ENCODE measurements at places on chromosomes 6 and 20.

DNA sequence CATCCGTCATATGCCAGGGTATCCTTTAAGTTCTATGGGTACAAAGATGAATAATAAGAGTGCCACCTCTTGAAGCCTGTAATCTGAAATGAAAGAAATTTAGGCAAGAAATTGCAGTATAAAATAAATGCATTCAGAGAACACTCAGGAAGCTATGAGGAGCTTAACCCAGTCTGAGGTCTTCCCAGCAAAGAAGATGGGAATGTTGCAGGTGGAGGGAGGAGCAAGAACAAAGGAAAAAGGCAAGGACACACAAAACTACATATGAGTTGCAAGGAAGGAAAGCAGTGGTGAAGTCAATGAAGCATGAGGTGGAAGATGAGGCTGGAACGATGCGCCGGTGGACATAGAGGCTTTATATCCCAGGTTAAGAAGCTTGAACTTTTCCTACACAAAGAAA lies 67.0 kb upstream of the DST start:
- DNase-seq = no peak

GRCh38 chr20:219290-220115 lies 7.6 kb upstream of the DEFB129 start:
- DNase-seq = no peak

DNA sequence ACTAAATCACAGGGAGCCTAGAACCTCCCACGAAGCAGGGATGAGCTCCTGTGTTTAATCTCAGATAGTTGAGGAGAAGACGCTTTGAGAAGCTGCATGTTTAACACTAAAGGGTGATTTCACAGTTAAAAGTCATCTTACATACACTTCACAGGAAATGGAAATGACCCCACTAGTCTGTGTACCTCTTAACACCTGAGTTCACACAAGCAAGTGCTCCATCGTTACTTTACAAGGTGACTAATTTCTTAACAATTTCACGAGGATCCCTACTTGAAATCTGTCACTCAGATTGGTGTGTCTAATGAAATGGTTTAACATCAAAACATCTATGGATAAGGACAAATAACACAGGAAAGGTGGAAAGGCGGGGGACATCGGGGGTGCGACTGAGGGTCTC lies 93.8 kb upstream of the RPS6KA2 start:
- DNase-seq = no peak

DNA sequence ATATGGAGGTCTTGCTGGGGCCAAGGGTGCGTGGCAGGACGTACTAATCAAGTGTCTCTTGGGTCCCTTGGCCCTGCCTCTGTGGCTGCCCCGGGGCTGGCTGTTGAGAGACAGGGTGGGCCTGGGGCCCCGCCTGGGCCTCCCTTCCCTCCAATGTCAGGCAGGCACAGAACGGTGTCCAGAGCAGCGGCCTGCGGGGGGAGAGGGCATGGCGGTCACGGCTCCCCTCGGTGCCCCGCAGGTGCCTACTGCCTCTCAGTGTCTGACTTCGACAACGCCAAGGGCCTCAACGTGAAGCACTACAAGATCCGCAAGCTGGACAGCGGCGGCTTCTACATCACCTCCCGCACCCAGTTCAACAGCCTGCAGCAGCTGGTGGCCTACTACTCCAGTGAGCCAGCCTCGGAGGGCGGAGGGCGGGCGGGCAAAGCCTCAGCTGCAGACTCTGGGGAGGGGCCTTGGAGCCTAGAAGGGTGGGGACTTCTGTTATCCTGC lies 50.0 kb downstream of the SRC start:
- DNase-seq = no peak

DNA sequence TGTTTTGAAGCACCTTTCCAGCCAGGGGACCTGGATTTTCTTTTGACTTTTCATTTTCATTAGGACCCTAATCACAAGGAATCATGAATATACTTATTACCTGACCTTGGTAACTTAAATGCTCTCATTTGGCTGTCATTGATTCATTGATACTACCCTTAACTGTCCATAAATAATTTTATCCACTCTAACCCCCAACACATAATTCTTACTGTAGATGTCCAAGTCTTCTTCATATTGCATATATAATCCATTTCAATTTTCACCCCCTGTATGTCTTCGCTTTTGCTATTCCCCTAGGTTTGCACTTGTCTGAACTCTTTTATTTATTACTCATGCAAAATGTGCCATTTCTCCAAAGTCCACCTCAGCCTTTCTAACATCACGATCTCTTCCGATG lies 602.9 kb downstream of the MMUT start:
- DNase-seq = no peak

DNA sequence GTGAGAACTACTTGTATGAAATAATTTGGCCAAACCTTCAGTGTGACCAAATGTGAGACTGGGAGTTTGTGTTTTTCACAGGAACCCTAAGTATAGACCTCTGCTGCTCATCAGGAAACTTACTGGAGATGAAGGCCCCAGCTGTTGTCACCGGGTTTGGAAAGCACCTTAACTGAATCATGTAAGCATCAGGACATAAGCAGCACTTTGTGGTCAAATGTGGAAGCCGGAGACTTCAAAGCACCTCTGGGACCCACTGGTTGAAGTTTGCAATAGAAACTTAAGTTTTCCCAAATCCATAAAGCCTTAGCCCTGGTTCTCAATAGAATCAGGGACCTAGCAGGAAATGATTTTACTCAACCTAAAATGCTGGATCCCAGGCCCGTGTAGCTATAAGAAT lies 14.3 kb downstream of the TTPAL start:
- DNase-seq = no peak

DNA sequence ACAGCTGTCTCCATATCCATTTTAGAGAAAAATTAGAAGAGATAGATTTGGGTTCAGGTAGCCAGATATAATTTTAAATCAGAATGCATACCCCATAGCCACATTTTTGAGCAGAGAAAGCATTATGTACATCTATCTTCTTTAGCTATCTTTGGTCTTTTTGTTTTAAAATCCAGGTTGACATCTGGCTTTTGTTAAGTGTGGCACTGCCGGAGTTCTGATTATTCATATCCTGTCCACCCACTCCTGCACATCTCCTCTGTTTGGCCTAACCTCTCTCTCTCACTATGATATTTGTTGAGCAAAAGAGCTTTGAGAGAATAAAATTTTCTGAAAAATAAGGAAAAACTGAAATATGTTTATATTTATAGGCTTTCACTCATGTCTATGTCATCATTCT lies 189.7 kb downstream of the PACRG start:
- no peak for DNase-seq

GRCh38 chr6:56649053-56649769 lies 6.5 kb upstream of the DST start:
- DNase-seq = no peak

GRCh38 chr20:57514273-57514751 lies 10.6 kb downstream of the CTCFL start:
- DNase-seq = peak; percentile 68

DNA sequence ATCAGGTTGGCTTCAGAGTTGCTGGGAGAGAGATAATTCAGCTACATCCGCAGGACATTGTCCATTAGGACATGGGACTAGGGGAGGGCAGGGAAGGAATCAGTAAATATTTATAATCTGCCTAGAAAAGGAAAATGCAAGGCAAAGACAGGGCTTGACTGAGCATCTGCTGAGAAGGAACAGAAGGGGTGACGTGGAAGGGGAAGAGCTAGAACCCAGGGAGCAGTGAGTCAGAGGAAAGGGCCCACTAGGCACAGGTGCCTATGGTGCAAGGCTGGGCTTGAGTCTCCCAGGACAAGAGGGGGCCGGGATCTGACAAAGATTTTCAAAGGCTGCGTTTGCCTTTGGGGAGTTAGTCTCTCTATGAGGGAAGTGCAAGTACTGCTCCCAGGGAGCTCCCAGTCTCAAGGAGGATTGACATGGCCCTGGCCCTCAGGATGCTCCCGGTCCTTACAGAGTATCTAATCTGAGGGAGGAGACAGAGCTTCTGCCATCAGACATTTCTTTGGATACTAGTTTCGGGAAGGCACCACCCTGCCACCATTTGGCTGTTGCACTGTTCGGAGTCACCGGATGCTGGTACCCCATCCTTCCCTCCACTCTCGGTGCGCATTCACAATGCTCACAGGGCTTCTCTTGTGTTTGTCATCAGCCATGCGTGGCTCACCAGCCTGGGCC lies 21.9 kb downstream of the VEGFA start:
- DNase-seq = no peak

- DNase-seq = no peak
Measured at GRCh38 chr6:50681213-50681824, 32.0 kb upstream of the TFAP2D start.

DNA sequence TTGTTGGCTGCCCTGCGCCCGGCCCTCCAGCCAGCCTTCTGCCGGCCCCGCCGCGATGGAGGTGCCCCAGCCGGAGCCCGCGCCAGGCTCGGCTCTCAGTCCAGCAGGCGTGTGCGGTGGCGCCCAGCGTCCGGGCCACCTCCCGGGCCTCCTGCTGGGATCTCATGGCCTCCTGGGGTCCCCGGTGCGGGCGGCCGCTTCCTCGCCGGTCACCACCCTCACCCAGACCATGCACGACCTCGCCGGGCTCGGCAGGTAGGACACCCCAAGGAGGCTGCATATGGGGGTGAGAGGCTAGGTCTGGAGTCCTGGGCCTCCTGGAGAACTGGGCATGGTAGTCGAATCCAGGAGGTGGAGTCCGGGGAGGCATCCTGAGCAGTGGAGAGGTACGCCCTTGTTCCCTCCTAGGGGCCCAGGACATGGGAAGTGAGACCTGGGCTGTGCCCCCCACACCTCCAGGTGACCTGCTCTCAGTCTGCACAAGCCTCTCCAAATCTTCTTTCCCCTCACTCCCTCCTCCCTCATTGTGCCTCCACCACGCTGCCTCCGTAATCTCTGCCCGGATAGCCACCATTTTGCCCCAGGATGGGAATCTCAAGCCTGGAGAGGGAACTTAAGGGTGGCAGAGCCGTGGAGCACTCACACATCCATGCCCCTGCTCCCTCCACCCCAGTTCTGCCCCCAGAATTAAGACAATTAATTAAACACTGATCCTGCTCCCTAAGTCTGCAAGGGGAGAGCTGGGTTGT lies 541 bp downstream of the CDC25B start:
- no peak for DNase-seq

- DNase-seq = no peak
Measured at GRCh38 chr6:21742238-21742660, 148.7 kb downstream of the SOX4 start.

DNA sequence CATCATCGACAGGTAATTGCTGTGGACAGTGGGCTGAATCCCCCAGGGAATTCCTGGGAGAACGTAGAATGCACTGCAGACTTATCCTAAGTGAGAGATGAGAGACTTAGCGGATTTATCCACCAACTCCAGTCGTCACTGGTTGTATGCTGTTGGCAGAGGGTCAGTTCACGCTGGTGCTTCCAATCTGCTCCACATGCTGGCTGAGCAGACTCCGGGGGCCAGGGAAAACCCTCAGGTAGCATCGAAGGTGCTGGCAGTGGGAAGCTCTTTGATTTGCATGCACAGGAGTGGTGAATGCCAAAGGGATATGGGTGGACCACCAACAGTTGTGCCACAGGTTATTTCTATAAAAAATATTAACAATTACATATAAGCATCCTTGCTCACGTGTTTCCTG lies 20.2 kb downstream of the TTLL9 start:
- no peak for DNase-seq

DNA sequence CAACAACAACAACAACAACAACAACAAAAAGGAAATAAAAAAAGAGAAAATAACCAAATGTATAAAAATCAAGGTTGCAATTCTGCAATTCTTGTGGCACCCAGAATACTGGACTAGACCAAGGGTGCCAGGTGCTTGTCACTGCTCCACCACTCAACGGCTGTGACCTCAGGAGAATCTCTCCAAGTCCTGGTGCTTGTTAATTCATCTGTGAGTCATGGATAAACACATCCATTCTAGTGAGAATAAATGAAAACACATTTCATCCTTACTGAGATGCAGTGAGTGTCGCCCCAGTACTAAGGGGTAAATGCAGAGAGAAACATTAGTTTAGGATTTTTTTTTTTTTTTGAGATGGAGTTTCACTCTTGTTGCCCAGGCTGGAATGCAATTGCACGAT lies 32.0 kb downstream of the HLA-C start:
- DNase-seq = no peak

- no peak for DNase-seq
Measured at GRCh38 chr20:62759981-62760431, 36.3 kb upstream of the MRGBP start.

DNA sequence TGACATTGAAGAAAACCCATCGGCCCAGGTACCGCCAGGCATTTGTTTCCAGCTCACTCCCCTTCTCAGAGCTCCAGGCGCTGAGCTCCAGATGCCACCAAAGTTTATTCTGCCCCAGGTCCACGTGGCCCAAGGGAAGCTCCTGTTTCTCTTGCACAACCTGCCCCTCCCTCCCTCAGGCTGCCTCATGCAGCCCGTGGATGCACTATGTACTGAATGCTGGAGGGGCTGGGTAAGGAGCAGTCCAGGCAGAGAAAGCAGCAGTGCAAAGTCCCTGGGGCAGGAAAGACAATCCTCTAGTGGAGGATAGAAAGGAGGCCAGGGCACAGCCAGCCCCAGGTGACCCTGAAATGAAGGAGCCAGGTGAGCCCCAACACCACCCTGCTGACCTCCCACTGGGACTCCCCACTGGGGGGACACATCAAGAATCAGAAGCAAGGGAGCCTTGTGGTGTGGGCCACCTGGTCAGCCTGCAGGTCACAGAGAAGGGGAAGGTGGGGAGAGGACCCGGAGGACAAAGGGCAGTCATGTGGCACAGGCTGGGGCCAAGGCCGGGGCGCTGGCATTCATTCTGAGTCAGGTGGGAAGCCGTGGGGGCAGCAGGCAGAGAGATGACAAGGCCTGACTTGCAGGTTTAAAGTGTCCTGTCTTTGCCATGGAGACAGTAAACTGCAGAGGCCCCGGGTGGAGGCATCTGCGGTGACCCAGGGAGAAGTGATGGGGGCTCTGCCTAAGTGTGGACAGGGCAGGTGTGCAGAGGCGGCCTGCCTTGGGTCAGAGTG lies 230.1 kb downstream of the PREX1 start:
- DNase-seq = no peak

- no peak for DNase-seq
Measured at GRCh38 chr6:89375427-89376267, 23.1 kb upstream of the UBE2J1 start.

DNA sequence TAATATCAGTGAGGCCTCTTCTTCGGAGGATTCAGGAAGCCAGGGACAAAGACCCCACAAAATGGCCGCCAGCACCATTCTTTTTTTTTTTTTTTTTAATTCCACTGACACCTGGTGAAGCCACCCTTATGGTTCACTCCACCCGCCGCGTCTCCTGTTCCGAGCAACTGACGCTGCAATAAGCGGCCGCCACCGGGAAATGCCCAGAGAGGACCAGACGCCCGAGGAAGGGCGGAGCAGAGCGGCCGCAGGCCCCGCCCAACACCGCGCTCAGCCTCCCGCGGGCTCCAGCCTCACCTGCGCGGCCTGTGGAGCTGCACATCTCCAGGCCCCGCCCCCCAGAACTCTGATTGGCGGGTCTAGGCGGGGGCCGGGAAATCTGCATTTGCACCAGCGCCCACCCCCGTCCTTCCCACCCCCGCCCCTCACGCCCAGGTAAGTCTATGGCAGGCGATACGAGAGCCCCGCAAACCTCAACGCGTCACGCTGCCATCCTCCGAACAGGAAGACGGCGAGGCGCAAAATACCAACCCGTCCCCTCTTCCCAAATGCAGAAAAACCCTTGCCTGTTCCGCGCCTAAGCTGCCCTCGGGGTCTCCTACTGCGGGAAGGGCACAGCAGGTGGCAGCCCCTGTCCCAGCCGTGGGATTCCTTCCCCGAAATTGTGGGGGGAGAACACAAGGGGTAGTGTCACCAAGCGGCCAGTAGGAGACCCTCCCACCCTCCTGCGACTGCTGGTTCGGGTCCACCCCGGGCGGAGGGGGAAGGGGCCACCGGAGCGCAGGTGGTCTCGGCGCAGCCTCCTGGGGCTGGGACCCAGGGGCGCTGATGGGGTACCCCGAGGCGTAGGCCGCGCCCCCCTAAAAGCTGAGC lies 960 bp downstream of the ATP9A start:
- peak; percentile 87 for DNase-seq

- no peak for DNase-seq
Measured at GRCh38 chr20:48983423-48984400, 62.2 kb downstream of the ARFGEF2 start.

Measured in posterior cingulate gyrus (tissue), 11 donors.